ENCODE measurements at places on chromosomes 2 and 18. TPM values are rescaled to one million over a fixed set of nuclear protein-coding genes. Genes with fewer than 3 reads are reported as not detected.

The LRATD1 gene
- 14.2 TPM for total RNA-seq

The RNF152 gene
- 1.0 TPM for total RNA-seq

The IL18RAP gene
- not detected for total RNA-seq

DNA sequence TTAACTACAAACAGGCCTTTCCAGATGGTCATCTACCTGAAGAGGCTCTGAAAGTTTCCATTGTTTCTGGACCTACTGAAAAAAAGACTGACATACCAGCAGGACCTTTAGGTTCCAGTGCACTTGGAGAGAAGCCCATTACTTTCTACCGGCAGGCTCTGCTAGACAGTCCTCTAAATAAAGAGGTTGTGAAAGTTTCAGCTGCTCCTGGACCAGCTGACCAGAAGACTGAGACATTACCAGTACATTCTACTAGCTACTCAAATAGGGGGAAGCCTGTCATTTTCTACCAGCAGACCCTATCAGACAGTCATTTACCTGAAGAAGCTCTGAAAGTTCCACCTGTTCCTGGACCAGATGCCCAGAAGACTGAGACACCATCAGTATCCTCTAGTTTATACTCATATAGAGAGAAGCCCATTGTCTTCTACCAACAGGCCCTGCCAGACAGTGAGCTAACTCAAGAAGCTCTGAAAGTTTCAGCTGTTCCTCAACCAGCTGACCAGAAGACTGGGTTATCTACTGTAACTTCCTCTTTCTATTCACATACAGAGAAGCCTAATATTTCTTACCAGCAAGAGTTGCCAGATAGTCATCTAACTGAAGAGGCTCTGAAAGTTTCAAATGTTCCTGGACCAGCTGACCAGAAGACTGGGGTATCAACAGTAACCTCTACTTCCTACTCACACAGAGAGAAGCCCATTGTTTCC, 65.8 kb downstream of the ALMS1 start:
- DNase-seq = no peak

DNA sequence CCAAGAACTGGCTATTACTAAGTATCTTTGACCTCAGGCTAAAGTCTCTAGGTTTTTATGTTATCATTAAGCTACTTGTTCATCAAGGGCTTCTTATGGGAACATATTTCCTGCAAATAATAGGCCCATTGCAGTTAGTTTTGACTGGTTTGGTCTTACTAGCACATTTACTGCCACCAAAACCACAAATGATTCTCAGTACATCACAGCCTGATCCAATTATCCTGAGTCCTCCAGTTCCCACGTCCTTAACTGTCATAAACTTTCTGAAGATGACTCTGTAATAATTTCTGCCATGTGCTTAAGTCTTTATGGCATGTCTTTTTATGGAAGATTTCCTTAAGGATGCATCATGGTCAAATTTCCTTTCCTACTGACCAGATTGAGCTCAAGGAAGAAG, 123.3 kb upstream of the TANK start:
- no peak for DNase-seq

All from Calu3 (cell line).